ENCODE measurements at places on chromosomes 13 and 19. TPM values are rescaled to one million over a fixed set of nuclear protein-coding genes. Genes with fewer than 3 reads are reported as not detected.

GRCh38 chr19:28018499-28018898 lies 1194.5 kb downstream of the UQCRFS1 start:
- H3K27me3 ChIP-seq: no peaks in the 10 kb centered on the region
- no peaks in the 10 kb centered on the region for H3K36me3 ChIP-seq
- no peak overlapping the region for H3K27ac ChIP-seq

GRCh38 chr13:67408798-67409197 lies 178.7 kb upstream of the PCDH9 start:
- no peaks in the 10 kb centered on the region for H3K36me3 ChIP-seq
- no peaks in the 10 kb centered on the region for H3K27me3 ChIP-seq
- DNase-seq: no peak
- no peak overlapping the region for H3K27ac ChIP-seq
- H3K4me1 ChIP-seq: no peaks in the 10 kb centered on the region
- H3K4me3 ChIP-seq: no peak overlapping the region

The ZIK1 gene
- 0.46 TPM for total RNA-seq

The SIGLEC14 gene
- total RNA-seq: not detected

All from PC-3 (cell line).